ENCODE measurements at places on chromosomes 1 and 21.

DNA sequence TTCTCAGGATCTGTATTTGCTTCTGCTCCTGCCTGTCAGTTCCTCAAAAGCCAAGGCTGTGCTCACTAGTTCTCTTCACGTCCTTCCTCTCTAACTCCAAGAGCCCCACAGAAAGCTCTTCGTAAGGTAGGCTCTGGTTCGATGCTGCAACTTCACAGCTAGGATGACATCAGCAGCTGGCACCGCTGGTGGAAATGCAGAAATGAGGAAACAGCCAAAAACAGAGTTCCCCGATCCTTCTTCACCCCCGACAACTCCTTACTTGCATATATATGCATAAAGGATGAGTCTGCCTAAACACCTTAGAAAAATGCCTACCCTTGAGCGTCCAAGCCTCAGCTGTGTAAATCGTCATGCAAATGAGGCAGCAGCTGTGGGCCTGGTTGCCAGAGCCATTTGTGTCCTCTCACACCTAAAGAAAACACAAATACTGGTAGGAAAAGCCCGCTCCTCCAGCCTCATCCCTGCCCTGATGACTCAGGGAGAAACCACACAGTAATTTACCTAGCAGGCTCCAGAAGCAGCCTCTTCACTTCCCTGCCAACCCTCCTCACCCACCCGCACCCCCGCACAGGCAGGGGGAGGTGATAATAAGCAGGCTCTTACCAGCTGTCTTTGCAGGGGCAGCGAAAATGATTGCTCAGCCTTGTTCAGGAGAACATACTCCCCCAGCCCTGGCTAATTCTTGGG is 28.2 kb downstream of the BATF3 start:
- no peak for DNase-seq

GRCh38 chr1:21913763-21914162 is 23.3 kb downstream of the HSPG2 start:
- no peak for DNase-seq

DNA sequence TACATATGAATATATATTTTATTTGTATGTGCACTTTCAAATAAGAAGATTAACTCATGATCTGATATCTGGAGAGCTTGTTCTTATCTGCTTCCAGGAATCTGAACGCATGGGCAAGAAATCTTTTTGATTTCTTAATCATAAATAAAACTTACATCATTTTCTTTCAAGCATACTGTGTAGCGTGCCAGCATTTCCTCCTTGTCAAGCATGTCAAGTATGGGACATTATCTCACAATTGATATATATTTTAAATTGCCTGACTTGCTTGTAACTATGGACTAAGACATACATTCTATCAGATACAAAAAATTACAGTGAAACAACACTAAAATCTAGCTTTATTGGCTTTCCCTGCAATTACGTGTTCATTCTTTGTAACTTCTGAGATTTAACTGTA is 1128.2 kb downstream of the PLA2G4A start:
- DNase-seq: no peak

- DNase-seq: no peak
Measured at GRCh38 chr1:3001471-3002348, 19.6 kb upstream of the ACTRT2 start.

DNA sequence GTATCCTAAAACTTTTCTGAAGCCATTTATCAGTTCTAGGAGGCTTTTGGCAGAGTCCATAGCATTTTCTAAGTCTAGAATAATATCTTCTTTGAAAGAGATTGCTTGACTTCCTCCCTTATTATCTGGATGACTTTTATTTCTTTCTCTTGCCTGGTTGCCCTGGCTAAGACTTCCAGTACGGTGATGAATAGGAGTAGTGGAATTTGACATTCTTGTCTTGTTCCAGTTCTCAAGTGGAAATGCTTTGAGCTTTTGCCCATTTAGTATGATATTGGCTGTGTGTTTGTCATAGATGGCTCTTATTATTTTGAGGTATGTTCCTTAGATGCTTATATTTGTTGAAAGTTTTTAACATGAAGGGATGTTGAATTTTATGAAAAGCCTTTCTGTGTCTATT is 1647.9 kb downstream of the PLA2G4A start:
- DNase-seq: no peak

DNA sequence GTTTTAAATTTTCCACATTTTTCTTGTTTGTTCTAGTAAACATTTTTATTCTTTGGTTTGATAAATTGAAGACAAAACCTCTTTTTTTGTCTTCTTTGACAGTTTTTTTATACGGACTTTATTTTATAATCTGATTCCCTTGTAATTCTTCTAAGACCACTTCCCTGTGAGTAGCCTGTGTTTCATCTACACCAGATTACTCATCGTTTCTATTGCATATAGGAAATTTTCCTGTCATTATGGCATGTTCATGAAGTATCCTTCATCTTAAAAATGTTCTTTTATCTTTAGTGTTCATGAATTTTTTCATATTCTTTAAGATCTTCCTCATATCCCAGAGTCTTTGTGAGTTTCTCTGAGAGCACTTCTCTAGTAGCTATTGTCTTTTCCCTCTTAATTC is 109.8 kb downstream of the USP25 start:
- no peak for DNase-seq

DNA sequence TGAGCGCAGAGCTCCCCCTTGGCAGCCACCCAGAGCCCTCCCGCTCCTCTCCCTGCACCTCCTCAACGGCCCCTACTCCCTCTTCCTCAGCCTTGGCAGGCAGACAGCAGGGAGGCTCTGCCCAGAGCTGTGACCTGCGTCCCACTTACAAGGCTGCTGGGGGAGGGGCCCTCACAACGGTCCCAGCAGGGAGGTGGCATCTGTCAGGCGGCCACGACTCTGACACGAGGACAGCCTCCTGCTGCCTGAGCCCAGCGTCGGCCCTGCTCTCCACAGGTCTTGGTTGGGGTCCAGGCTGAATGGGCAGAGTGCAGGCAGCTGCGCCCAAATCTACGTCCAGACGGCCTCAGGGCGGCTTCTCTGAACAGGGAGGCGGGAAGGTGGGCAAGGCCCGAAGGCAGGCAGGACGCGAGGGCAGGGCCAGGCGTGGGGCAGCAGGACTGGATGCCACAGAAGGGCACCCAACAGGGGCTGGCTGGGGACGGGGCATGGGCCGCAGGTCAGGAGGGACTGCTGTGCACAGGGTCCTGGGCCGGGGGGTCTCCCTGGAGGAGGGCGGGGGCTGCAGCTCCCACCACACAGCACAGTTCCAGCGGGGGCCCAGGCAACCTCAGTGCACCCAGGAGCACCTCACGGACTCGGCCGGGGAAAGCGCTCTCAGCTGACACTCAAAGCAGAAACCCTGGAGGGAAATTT is 7.5 kb downstream of the SLC19A1 start:
- DNase-seq: no peak

DNA sequence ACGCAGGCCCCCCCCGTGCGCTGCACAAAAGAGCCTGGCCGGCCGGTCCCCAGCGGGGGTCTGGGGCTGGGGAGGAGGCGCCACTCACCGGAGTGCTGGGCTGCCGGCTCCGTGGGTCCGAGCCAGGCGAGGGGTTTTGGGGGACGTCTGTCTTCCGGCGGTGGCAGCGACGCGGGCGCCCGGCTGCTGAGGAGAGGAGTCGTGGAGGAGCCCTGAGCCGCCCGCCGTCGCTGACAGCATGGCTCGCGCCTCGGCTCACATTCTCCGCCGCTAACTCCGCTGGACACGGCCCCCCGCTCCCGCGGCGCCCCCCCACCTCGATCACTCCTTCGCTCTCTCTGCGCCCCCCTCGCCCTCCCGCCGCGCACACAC is 649 bp downstream of the AHDC1 start:
- no peak for DNase-seq

DNA sequence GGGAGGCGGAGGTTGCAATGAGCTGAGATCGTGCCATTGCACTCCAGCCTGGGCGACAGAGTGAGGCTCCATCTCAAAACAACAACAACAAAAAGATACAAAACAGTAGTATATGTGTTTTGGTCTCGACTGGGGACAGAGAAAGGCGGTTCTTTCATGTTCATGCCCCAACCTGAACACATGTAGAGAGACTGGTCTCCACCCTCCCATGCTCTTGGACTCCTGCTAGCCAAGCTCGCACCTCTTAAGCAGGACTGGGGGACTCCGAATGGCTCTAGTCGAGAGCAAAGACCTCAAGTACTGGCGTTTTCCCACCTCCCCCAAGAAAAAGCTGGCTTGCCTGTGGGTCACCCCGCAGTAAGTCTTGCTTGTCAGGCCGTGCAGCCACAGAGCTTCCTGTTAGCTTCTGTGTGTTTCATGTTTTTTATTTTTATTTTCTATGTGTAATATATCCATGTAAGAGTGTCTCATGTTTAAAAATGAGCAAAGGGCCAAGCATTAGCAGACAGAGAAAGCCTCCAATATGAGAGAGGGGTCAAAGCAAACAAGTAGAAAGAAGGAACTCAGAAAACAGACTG is 91.6 kb downstream of the SCCPDH start:
- no peak for DNase-seq

All from activated CD4-positive, alpha-beta T cell treated with anti-CD3 and anti-CD28 coated beads, Interleukin-2, Interleukin-4, amounts not matched to agents 100 ng/mL and 50 ng/mL, durations not matched to agents 16 hours and 8 hours (primary cell).